ENCODE measurements at places on chromosomes 11 and 22.

GRCh38 chr11:71075116-71075720 is 177.2 kb downstream of the SHANK2 start:
- DNase-seq = no peak

DNA sequence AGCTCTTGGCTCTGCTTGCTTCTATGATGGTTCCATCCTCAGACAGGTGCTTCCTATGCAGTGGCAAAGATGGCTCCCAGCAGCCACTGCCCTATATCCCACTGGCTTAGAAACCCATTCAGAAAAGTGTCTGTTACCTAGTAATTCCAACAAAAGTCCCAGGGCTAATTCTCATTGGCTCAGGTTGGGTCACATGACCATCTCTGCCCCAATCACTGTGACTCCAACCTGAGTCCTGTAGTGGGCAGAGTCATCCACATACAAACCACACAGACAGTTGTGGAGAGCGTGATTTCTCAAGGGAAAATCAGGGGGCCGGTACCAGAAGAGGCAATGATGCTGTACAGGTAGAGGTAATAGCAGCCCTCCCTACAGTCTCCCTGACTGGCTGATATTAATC is 67.5 kb downstream of the LHFPL7 start:
- DNase-seq = no peak

DNA sequence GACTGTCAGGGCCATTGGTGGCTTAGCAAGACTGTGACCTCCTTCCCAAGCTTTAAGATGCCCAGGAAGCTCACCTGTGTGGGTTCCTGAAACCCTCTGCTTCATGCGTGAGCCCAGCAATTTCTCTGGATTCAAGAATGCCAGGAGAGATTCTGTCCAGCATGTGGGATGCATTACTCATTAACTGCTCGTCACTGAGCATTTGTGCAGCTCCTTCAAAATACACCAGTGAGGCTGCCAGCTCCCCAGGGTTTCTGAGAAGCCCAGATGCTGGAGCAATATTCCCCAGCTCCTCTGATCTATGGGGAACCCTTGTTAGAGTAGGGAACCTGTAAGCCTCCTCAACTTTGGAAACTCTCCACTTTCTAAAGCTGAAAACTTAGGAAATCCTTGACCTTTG is 126.5 kb downstream of the CHST1 start:
- no peak for DNase-seq

DNA sequence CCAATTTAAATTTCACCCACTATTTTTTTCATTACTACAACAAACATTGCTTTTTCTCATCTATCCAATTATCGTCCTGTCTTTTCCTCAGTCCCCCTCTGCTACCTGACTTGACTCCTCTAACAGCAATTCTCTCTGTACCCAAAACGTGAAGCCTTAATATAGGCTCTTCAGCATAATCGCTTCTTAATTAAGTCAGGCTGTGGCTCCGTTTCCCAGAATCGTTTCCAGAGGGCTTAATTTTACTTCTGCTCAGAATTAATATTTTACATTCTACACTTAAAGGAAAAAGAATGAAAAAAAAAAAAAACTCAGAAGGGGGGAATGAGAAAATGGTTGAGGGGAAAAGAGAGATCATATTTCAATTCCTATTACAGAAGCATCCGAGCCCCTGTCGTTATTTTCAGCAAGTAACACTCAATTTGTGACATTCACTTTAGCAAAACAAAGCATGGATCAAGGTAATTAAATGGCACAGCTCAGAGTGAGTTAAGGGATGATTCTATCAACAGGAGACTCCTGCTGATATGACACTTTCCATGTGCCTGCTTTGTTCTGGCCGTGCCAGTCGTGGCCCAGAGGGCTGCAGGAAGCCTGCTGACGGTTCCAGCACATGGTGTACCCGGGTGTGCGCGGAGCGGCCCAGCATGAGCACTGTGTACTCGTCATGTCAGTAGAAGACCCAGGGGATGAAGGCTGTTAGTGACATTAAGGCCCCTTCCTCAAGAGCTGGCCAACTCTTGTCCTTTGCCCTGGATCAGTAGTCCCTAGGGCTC is 272.5 kb downstream of the NTM start:
- no peak for DNase-seq

GRCh38 chr11:36377759-36378564 is 81.9 kb downstream of the PRR5L start:
- DNase-seq = no peak

DNA sequence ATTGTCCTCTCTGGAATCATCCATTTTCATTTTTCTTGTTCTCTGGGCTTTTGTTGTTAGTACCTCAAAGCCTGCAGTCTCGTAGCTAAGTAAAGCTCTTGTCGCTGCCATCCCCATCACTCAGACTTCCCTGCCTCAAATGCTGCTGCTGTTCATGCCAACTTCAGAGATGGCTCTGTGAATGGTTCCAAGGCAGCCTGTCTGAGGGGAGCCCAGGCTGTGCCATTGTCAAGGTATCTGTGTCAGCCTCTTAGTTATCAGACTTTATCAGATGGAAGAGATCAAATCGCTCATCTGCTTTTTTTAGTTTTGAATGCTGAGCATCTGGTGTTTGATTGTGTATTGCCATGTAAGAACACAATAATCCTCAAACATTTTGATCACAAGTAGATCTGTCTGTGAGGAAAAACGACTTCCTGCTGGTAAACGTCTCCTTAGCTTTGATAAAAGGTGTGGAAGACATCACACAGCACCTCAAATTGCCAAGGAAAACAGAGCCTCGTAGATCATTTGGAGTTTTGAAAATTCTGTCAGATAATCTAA is 304.2 kb upstream of the ZC3H12C start:
- no peak for DNase-seq

GRCh38 chr22:47552541-47553205 is 790.2 kb downstream of the TBC1D22A start:
- no peak for DNase-seq

DNA sequence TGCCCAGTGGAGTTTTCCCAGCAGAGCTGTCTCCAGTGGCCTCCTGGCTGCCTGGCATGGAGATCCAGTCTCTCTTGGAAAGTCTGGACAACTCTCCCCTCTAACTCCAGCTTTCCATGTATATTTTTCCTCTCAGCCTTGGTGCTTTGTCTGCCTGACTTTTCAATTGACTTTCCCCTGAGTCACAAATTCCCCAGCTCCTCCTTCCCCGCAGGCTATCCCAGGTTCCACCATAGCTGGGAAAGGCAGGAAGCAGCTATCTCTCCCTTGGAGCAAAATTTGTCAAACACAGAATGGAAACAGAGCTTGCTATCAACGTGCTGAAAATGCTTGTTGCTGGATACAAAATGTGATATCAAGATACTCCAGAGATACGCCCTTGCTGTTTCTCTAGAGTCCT is 384.8 kb downstream of the TMEM135 start:
- DNase-seq = no peak

DNA sequence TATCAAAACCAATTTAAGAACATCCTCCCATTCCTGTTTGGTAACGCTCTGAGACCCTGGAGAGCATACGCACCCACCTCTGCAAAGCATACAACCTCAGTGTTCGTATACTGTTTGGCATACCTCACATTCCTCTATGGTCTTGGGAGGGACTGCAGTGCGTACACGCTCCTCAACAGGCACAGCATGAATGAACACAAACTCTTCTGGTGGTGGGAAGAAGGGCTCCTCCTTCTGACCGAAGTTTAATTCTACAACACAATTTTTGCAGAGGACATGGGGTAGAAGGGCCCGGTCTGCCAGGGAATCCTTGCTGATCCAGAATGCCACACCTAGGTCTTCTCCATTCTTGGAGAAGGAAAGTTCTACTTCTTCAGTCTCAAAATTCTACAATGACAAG is 5.3 kb downstream of the HNRNPUL2 start:
- DNase-seq = peak; percentile 19

- DNase-seq = no peak
These were observed 10.4 kb upstream of the RBM4 start for GRCh38 chr11:66628061-66628603.

DNA sequence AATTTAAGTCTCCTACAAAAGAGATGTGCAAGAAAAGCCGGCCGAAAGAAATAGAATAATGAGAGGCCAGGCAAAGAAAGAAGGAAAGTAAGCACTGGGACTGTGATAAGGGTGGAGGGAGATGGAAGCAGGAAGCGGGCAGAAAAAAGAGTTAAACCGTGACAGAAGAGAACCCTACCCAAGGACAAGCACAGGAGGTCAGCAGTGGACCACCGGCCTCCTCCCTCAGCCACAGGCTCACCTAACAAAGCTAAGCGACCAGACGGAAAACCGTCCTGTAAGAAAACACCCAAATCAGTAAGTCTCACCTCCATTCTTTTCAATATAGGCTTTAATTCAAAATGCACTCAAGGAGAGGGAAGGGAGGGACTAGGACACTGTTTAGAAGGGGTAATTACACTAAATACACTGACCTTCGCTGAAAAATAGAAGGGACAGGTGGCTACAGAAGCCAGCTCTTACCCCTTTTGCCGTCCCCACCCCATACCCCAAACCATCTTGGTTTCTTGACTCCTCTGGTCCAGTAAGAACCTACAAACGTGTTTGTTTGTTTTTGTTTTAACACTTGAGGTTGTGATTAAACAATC is 1.9 kb downstream of the FAM181B start:
- no peak for DNase-seq

- peak; percentile 92 for DNase-seq
These were observed 44.5 kb downstream of the TRIOBP start for GRCh38 chr22:37741312-37741795.

DNA sequence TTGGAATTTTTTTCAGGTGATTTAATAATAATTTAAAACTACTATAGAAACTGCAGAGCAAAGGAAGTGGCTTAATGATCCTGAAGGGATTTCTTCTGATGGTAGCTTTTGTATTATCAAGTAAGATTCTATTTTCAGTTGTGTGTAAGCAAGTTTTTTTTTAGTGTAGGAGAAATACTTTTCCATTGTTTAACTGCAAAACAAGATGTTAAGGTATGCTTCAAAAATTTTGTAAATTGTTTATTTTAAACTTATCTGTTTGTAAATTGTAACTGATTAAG is 3.4 kb downstream of the MALAT1 start:
- DNase-seq = no peak

- peak; percentile 98 for DNase-seq
These were observed 47.3 kb downstream of the NRXN2 start for GRCh38 chr11:64675450-64676260.

GRCh38 chr11:11291041-11292015 is 61.7 kb downstream of the CSNK2A3 start:
- DNase-seq = no peak

- DNase-seq = no peak
These were observed 60.3 kb downstream of the CECR2 start for GRCh38 chr22:17429516-17429915.

- peak; percentile 50 for DNase-seq
These were observed at the start of gene BID for GRCh38 chr22:17774206-17774925. Gene BID, minus strand, starts transcription at chr22:17774469. Its CDS starts 24,353 bp downstream, at chr22:17750116.

DNA sequence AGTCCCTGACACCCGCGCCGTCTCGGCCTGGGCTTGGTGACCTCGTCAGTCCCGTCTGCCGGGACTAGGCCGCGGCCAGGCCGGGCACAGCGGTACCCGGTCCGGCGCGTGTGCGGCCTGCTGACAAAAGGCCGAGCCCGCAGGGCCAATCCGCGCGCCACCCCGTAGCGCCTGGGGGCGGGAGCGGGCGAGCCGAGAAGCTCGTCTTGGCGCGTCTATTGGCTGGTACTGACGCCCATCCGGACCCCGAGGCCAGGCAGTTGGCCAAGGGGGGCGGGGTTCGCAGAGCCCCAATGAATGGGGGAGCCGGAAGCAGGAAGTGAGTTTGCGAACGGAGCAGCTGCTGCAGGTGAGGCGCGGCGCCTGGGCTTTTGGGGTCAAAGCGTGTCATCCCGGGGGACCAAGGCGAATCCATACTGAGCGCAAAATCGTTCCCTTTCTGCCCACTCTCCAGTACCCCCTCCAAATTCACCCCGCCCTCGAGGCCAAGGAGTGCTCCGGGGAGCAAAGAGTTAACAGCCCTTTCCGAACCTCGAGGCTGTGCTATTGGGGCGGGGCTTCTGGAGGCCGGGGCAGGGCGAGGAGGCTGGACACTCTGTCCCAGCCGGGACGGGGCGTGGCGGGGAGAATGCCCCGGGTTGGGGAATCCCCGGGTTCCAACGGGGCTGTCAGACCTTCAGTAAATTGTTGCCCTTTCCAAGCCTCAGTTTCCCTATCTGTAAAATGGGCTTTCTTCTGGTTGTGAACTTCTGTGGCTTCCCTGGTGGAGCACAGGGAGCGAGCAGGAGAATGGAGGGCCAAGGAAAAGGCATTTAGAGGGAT is at the start of gene DPP3:
Gene DPP3 (plus strand): TSS at position 318 of the 822 bp plus-strand sequence. CDS start 1,767 bp downstream, outside the sequence.
- DNase-seq = peak; percentile 100

DNA sequence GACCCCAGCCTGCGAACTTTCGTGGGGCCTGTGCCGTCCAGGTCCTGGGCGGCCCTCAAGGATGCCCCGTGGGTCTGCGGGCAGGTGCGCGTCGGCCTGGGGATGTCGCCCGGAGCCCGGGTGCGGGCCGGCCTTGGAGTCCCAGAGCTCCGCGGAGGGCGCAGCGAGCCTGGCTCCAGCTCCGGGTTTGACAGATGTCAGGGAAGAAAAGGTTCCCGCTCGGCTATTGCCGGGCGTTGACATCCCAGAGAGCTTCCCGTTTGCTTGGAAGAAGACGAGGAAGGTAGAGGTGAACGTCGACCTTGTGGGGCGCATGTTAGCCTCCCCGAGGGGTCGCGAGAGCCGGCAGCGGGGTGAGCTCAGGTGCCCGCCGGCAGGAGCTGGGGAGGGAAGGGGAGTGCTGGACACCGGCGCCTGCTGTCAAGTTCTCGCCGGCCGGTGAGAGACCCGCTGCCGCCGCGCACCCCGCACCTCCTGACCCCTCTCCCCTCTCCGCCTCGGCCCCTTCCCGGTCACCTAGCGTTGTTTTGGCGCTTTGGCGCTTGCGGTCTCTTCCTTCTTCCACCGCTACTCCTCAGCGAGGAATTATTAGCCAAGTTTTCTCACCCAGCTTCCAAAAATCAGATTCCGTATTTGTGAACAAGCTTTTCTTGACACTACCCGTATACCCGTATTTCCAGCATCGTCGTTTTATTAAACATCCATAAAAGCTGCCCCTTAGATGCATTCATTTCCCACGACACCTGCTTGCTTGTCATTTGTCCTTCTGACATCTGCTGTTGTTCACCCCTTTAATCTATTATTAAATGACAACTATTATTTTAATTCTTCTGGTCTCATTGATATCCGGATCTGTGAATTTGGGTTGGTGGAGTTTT is 1.3 kb downstream of the BMAL1 start:
- peak; percentile 17 for DNase-seq

DNA sequence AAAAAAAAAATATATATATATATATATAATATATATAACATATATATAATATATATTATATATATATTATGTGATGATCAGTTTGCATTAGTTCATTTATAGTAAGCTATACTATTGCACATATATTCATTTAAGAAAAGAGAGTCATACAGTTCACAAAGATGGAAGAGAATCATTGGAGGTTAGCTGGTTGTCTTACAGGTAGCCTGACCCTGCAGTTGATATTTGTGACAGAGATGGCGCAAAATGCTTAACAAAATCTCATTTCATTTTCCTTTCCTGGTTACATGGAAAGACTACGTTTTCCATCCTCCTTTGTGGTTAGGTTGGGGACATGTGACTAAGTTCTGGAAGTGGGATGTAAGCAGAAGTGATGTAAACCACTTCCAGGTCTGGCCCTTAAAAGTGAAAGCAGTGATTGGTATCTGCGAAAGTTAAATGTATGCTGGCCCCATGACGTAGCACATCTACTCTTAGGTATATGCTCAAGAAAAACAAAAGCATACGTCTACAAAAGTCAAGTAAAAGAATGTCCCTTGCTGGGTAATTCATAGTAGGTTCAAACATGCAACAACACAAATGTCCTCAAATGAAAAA is 7.2 kb upstream of the TMEM135 start:
- DNase-seq = no peak

GRCh38 chr22:32499666-32500065 is 25.1 kb downstream of the FBXO7 start:
- no peak for DNase-seq
